ENCODE measurements at places on chromosomes 2 and 18. TPM values are rescaled to one million over a fixed set of nuclear protein-coding genes. Genes with fewer than 3 reads are reported as not detected.

POTEJ gene
- not detected for total RNA-seq

IL1F10 gene
- not detected for total RNA-seq

PLB1 gene
- total RNA-seq = 0.98 TPM

SAG gene
- not detected for total RNA-seq

GAL3ST2 gene
- not detected for total RNA-seq

SRD5A2 gene
- total RNA-seq = not detected

CGREF1 gene
- 3.9 TPM for total RNA-seq

GAD1 gene
- total RNA-seq = 5.1 TPM

NTSR2 gene
- not detected for total RNA-seq

ACMSD gene
- total RNA-seq = not detected
